ENCODE measurements at places on chromosomes 12 and 14. TPM values are rescaled to one million over a fixed set of nuclear protein-coding genes. Genes with fewer than 3 reads are reported as not detected.

The NTF3 gene
- not detected for total RNA-seq

The RPGRIP1 gene
- total RNA-seq, result 0.26 TPM

The TSHR gene
- total RNA-seq, result not detected

The FOXM1 gene
- total RNA-seq, result 89.8 TPM

The SAV1 gene
- total RNA-seq, result 32.1 TPM

The RECQL gene
- 47.5 TPM for total RNA-seq

The ADAM20 gene
- total RNA-seq, result not detected

The COX8C gene
- not detected for total RNA-seq

The IL23A gene
- 0.22 TPM for total RNA-seq

The CIDEB gene
- 0.17 TPM for total RNA-seq

Measured in A549 treated with Mapracorat at 1 μM for 4 hours (cell line).